ENCODE measurements at places on chromosomes 12 and 14.
A peak's percentile ranks its signal among the peaks of the same experiment; 100 is the strongest.

- DNase-seq: no peak
Measured at GRCh38 chr12:132313182-132313581, 16.2 kb downstream of the GALNT9 start.

- DNase-seq: no peak
Measured at GRCh38 chr14:32820682-32821081, 118.0 kb upstream of the NPAS3 start.

- no peak for DNase-seq
Measured at GRCh38 chr12:91913651-91914050, 232.0 kb downstream of the BTG1 start.

DNA sequence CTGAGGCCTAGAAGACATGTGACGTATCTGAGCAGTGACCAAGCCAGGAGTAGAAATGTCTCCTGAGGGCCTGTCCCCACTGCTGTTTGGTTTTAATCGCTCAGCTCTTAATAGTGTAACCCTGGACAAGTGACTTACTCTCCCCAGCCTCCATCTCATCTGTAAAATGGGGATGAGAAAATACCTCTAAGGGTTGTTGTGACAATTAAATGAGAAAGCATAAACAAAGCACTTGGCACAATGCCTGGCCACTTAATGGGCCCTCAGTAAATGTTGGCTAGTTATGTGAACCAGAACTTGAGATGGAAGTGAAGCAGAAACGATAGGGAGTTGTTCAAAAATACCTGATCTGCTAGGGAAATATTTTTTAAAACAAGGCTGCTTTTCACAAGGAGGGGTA, 58.2 kb downstream of the HMGA2 start:
- no peak for DNase-seq

DNA sequence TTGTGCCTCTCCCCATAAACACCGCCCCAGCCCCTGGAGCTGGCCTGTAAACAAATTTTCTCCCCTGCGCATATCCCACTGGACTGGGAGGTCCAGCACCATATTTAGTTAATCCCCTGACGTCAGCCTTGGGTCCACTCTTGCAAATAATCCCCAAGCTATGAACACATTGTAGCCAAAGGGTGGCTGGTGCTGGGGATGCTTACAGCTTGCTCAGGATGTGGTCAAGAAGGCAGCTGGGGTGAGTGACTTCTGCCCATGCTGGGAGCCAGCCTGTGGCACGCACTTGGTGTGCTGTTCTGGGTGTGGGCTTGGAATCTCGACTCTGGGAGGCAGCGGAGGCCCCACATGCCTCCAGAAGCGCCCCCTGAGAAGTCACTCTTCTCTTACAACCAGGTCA, 32.1 kb downstream of the CMKLR1 start:
- no peak for DNase-seq

- no peak for DNase-seq
Measured at GRCh38 chr12:10563966-10564365, 49.4 kb downstream of the MAGOHB start.

DNA sequence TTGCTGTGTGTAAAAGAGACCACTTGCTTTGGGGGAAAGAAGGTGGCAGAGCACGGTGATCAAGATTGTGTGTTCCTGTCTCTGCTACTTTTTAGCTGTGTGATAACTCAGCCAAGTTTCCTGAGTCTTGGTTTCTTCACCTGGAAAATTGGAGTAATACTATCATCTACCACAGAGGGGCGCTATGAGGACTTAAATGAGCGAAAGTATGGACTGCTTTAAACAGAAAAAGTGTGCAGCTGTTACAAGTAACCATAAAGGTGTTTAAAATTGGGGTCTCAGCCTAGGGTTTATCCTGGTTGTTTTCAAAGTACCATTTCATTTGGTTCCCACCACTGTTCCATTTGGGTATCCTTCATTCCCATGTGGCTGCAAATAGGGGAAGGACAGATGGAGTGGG, 65.9 kb upstream of the WSCD2 start:
- peak; percentile 22 for DNase-seq

GRCh38 chr12:110676171-110676570, 12.7 kb downstream of the HVCN1 start:
- DNase-seq: no peak

- DNase-seq: no peak
Measured at GRCh38 chr12:114916124-114916523, 232.1 kb upstream of the TBX3 start.

GRCh38 chr12:121960541-121960940, 42.1 kb downstream of the CFAP251 start:
- DNase-seq: no peak
